ENCODE measurements at places on chromosomes 2 and 18. TPM values are rescaled to one million over a fixed set of nuclear protein-coding genes. Genes with fewer than 3 reads are reported as not detected.

The ERMN gene
- total RNA-seq, result 0.04 TPM

The GRHL1 gene
- 0.25 TPM for total RNA-seq

GRCh38 chr2:117972476-117973123 lies 41.3 kb downstream of the CCDC93 start:
- no peak for DNase-seq

The OSR1 gene
- total RNA-seq, result 1.3 TPM

DNA sequence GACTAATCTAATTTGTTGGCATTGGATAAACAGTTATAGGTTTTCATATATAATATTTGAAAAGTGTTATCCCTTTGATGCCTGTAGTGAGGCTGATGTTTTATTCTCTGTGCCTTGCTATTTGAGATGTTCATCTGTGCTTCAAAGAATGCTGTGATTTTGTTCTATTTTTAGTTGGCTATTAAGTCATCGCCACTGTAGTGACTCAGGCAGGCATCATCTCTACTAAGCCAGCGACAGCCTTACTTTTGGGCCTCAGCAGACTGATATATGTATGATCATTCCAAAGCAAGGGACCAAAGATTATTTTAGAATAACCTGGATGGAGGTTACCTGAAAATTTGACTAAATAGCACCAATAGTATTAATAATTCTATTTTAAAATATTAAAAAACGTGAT lies 1674.5 kb upstream of the NXPH2 start:
- DNase-seq, result peak; percentile 34

The BIRC6 gene
- 16.4 TPM for total RNA-seq

Measured in H4 (cell line).